ENCODE measurements at places on chromosomes 1 and 21.

- no peaks in the 10 kb centered on the region for H3K4me1 ChIP-seq
- H3K36me3 ChIP-seq: no peaks in the 10 kb centered on the region
- H3K4me3 ChIP-seq: no peak overlapping the region
- DNase-seq: no peak
- H3K27ac ChIP-seq: no peak overlapping the region
- H3K27me3 ChIP-seq: no peaks in the 10 kb centered on the region
These were observed 180.8 kb upstream of the CACYBP start for GRCh38 chr1:174818951-174819350.

- no peak overlapping the region for H3K27ac ChIP-seq
- no peak for DNase-seq
- no peaks in the 10 kb centered on the region for H3K27me3 ChIP-seq
- H3K4me3 ChIP-seq: no peak overlapping the region
- no peaks in the 10 kb centered on the region for H3K4me1 ChIP-seq
These were observed 51.1 kb upstream of the IL12RB2 start for GRCh38 chr1:67256291-67257172.

DNA sequence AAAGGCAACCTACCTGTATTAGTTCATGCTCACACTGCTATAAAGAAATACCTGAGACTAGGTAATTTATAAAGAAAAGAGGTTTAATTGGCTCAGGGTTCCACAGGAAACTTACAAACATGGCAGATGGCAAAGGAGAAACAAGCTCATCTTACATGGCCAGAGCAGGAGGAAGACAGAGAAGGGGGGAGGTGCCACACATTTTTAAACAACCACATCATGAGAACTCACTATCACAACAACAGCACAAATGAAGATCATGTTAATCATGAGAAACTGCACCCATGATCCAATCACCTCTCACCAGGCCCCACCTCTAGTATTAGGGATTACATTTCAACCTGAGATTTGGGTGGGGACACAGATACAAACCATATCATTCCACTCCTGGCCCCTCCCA lies 90.6 kb upstream of the KCTD3 start:
- H3K27ac ChIP-seq: no peak overlapping the region
- no peaks in the 10 kb centered on the region for H3K36me3 ChIP-seq
- DNase-seq: no peak
- H3K4me3 ChIP-seq: no peak overlapping the region
- no peaks in the 10 kb centered on the region for H3K4me1 ChIP-seq

DNA sequence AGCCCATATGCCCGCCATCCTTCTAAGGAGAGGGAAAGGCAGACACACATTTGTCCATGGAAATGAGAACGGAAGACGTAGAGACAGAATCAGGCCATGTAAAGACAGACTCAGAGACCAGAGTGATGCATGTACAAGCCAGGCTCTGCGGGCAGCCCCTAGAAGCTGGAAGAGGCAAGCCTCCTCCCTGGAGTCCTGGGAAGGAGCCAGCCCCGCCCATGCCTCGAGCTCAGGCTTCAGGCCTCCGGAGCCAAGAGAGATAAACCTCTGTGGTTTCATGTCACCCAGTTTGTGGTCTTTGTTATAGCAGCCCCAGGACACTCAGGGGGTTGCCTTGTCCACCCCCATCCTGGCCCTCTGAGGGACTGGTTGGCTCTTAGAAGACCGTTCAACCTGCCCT lies 11.6 kb downstream of the PDE9A start:
- no peaks in the 10 kb centered on the region for H3K4me1 ChIP-seq
- no peaks in the 10 kb centered on the region for H3K36me3 ChIP-seq
- DNase-seq: no peak
- no peaks in the 10 kb centered on the region for H3K27me3 ChIP-seq

- H3K36me3 ChIP-seq: no peaks in the 10 kb centered on the region
- no peak for DNase-seq
- H3K27me3 ChIP-seq: peaks cover 22% of the 10 kb centered on the region
- H3K27ac ChIP-seq: no peak overlapping the region
- no peak overlapping the region for H3K4me3 ChIP-seq
- H3K4me1 ChIP-seq: no peaks in the 10 kb centered on the region
These were observed 11.7 kb upstream of the IGSF3 start for GRCh38 chr1:116679091-116679827.

DNA sequence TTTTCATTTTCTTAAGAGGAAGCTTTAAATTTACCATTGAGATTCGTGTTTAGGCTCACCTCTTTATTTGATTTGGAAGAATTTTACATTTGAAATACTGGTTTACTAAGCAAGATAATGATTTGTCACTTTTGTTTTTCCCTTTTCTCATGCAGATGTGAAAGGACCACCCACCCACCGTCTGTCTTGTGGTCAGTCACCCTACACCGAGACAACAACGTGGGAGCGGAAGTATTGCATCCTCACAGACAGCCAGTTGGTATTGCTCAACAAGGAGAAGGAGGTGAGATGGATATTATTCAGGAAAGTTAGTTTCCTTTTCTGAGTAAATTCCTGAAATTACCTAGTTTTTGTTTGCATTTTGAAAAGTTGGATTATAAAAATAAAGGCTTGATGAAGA lies 189.5 kb downstream of the RASAL2 start:
- H3K36me3 ChIP-seq: no peaks in the 10 kb centered on the region
- H3K4me3 ChIP-seq: no peak overlapping the region
- H3K27me3 ChIP-seq: no peaks in the 10 kb centered on the region
- H3K4me1 ChIP-seq: no peaks in the 10 kb centered on the region
- no peak overlapping the region for H3K27ac ChIP-seq
- DNase-seq: no peak

DNA sequence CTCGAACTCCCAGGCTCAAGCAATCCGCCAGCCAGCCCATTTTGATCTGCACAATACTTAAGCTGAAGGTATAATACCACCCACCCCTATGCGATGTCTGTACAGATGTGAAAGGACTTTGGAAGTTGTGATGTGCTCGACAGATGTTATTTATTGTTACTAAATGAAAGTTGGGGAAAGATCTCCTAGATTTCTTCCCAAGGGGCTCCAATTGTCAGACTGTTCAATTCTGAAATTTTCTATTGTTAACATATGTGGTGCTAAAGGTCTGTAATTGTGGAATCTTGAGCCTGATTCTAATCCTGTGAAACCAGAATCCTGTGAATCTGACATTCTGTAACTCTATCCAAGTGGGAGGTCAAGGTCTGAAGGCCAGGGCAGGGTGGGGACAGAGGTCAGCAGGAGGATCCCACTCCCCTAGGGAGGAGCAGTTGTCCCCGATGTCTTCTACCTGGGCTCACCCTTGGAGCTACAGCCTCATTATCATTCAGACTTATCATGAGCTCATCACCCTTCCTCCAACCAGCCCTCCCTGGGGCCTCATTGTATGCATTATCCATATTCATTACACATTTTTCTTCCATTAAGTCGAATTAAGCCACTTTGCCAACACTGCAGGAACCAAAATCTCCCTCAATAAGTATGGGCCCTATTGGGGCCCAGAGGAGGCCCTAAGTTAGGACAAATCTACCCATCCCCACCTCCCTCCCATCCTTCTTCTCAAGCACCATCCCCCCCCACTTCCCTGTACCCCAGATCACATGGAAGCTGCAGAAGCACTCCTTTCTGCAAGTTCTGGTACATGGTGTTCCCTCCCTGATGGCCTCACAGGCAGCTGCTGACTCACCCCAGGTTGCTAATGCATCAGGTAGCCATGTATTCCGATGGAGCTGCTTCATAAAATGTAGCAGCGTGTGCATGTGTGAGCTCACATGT lies 32.3 kb downstream of the SHISAL2A start:
- no peak overlapping the region for H3K27ac ChIP-seq
- H3K4me3 ChIP-seq: no peak overlapping the region
- peaks cover 17% of the 10 kb centered on the region for H3K36me3 ChIP-seq
- H3K27me3 ChIP-seq: no peaks in the 10 kb centered on the region
- H3K4me1 ChIP-seq: no peaks in the 10 kb centered on the region
- no peak for DNase-seq

GRCh38 chr1:12019858-12020509 lies 686 bp downstream of the MIIP start:
- H3K4me1 ChIP-seq: peaks cover 15% of the 10 kb centered on the region
- peak; percentile 34 for DNase-seq
- H3K36me3 ChIP-seq: peaks cover 14% of the 10 kb centered on the region
- H3K27me3 ChIP-seq: no peaks in the 10 kb centered on the region
- H3K4me3 ChIP-seq: peak overlapping the region; percentile 84

GRCh38 chr1:4708840-4709507 lies 54.6 kb downstream of the AJAP1 start:
- H3K4me1 ChIP-seq: no peaks in the 10 kb centered on the region
- H3K27ac ChIP-seq: no peak overlapping the region
- H3K36me3 ChIP-seq: no peaks in the 10 kb centered on the region
- H3K4me3 ChIP-seq: no peak overlapping the region
- H3K27me3 ChIP-seq: no peaks in the 10 kb centered on the region

DNA sequence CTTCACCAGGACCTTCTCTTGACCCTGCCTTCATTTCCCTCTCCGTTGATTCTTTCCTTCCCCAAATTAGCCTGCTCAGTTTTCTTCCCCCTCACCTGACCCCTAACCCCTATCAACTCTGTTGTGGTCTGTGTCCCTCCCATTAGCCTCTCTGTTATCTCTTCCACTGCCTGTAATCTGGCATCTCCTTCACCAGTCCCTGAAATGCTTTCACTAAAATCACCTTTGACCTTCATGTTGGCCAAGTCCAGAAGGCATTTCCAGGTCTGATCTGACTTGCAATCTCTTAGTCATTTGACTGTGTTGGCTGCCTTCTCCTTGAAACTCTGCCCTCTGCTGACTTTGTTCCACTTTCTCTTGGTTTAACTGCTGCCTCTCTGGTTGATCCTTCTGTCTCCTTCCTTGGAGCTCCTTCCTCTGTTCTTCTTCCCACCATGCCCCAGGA lies 28.2 kb downstream of the ATP8B2 start:
- DNase-seq: no peak
- peak overlapping the region; percentile 72 for H3K27ac ChIP-seq
- peak overlapping the region; percentile 82 for H3K4me3 ChIP-seq

- no peaks in the 10 kb centered on the region for H3K36me3 ChIP-seq
- H3K4me1 ChIP-seq: no peaks in the 10 kb centered on the region
- no peaks in the 10 kb centered on the region for H3K27me3 ChIP-seq
These were observed 20.4 kb downstream of the PBX1 start for GRCh38 chr1:164579381-164579780.
